ENCODE measurements at places on chromosomes 3 and 15. TPM values are rescaled to one million over a fixed set of nuclear protein-coding genes. Genes with fewer than 3 reads are reported as not detected.
A peak's percentile ranks its signal among the peaks of the same experiment; 100 is the strongest.

ADGRG7 gene
- not detected for total RNA-seq

DNA sequence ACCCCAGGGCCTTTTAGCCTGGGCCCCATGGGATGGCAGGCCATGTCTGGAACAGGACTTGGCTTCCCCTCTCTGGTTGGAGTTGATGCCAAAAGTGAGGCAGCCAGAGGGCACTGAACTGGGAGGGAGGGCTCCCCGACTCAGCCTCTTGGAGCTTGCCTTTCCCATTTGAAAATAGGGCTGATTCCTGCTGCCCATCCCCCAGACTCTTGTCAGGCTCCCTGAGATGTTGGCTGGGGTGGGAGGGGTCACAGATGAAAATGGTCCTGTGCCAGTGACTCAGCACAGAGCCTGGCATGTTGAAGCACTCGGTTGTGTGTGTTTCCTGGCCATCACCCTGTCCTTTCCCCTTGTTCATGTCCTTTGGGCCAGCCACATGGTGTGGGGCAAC is 6.6 kb downstream of the PPCDC start:
- peak; percentile 15 for DNase-seq

- DNase-seq = no peak
These were observed 102.6 kb downstream of the CD200R1L start for GRCh38 chr3:112744106-112744505.

DNA sequence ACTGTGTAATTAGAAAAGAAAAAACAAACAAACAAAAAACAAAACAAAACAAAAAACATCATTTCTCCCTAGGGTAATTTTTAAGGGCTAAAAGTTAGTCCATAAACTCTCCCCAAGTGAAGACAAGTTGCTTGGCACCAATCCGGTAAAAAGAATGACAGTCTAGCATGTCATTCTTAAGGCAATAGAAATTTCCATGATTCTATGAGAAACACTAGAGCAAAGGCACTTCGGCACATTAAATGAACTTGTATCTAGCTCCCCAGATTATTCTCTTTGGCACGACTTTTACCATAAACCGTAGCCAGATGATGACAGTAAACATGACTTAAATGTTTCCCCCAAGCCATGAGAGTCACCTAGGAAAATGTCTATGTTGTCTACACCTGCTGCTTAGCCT is 10.1 kb downstream of the COL8A1 start:
- no peak for DNase-seq

CCR3 gene
- not detected for total RNA-seq

UROC1 gene
- total RNA-seq = not detected

GRCh38 chr3:152460936-152461335 is 192.2 kb downstream of the MBNL1 start:
- DNase-seq = no peak

GRCh38 chr15:52257734-52258062 is 37.9 kb downstream of the MYO5C start:
- no peak for DNase-seq

- no peak for DNase-seq
These were observed 250.5 kb downstream of the ADAMTSL3 start for GRCh38 chr15:83904107-83905040.

GRCh38 chr3:690770-691169 is 402.1 kb upstream of the CNTN6 start:
- DNase-seq = no peak

GP5 gene
- not detected for total RNA-seq

DNA sequence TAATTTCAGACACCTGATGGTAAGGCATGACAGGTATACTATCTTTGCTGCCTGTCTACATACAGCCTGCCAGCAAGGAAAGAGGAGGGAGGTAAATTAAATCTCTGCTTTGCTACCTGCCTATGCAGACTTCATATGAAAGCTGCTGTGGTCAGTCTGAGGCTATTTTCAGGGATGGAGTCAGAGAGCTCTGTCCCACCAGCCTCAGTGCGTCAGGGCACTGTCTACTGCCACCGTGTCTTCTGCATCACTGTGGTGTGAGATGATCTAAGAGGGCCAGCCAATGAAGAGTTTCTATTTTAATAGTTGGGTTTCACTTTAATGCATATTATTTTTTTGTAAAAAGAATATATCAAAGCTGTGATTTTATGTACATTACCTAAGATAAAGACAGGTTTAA is 125.6 kb downstream of the CADPS start:
- no peak for DNase-seq

SNX22 gene
- total RNA-seq = 0.07 TPM

SMAD6 gene
- total RNA-seq = not detected

CISH gene
- 6.2 TPM for total RNA-seq

FANCD2OS gene
- not detected for total RNA-seq
